H1 (cell line): ENCODE measurements at places on chromosomes 13 and 19. TPM values are rescaled to one million over a fixed set of nuclear protein-coding genes. Genes with fewer than 3 reads are reported as not detected.

DNA sequence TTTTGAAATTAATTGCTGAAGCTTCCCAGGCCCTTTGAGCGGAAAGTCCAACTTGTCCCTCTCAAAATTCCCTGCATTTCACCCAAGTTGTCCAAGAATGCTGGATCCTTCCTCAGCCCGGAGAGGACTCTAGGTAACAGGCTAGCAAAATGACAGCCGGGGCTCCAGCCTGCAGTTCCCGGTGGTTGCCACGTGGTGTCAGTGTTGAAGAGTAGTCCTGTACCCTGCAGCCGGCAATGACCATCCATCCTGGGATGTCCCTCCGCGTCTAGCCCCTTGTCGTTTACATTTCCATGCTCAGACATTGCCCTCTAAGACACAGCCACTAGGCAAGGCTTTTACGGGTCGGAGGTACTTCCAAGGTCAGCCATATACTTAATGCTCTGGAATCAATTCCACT lies 31.4 kb upstream of the MTIF3 start:
- DNase-seq, result peak; percentile 95

- DNase-seq, result no peak
These were observed 1798.8 kb upstream of the PRR20A start for GRCh38 chr13:55341891-55342290.

DNA sequence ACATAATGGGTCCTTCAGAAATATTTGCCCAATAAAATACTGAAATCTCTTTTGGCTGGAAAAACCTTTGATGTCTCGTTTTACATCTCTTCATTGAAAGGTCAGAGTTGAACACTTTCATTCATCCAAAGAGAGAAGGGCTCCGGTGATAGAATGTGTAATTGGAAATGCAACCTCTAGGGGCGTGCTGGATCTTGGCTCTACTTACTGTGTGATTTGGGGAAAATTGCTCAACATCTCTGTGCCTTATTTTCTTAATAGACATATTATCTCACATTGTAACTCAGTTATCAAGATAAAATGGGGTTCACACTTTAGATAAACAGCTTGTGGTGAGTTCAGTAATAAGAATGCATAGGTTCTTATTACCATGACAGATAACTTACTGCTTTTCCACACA lies 1444.1 kb downstream of the SLITRK5 start:
- no peak for DNase-seq

GRCh38 chr19:47653856-47654255 lies 44.9 kb downstream of the BICRA start:
- no peak for DNase-seq

GRCh38 chr13:44280456-44280855 lies 93.2 kb upstream of the SERP2 start:
- DNase-seq, result no peak

- DNase-seq, result no peak
These were observed 219.0 kb downstream of the KATNAL1 start for GRCh38 chr13:30088312-30088855.

DNA sequence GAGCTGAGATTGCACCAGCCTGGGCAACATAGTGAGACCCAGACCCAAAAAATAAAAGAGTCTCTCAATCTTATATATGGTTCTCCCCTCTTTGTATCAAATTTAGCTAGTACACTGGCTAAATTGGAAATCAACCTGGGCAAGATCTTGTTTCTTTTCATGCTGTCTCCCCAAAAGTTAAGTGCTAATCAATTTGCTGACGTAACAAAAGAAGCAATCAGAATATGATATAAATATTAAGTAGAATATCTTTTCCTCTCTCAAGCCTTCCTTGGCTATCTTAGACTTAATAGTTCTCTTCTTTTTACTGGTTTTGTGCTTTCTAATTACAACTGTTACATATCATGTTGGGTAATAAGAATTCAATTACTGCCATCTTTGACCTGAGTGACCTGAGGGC lies 258.9 kb downstream of the KCNRG start:
- DNase-seq, result no peak

GRCh38 chr13:110850840-110851239 lies 64.0 kb downstream of the ANKRD10 start:
- DNase-seq, result no peak

GRCh38 chr19:45175515-45176345 lies 2.3 kb downstream of the TRAPPC6A start:
- DNase-seq, result no peak

DNA sequence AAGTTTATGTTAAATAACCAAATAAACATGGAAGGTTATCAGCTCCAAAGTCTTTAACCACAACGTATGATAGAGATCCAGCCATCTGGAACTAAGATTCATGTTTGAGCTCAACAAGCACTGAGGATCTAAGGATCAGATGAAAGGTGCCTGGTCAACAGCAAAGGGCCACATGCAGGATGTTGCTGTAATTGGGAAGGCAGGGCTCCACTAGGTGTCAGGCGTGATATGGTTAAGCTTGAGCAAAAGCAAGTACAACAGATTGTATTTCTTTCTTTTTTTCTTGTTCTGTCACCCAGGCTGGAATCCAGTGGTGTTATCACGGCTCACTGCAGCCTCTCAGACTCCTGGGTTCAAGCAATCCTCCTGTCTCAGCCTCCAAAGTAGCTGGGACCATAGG lies 12.0 kb downstream of the EBPL start:
- no peak for DNase-seq

- DNase-seq, result no peak
These were observed 97.1 kb downstream of the SIPA1L3 start for GRCh38 chr19:38004186-38004520.

- DNase-seq, result no peak
These were observed 109.2 kb downstream of the ESD start for GRCh38 chr13:46687810-46688209.

DNA sequence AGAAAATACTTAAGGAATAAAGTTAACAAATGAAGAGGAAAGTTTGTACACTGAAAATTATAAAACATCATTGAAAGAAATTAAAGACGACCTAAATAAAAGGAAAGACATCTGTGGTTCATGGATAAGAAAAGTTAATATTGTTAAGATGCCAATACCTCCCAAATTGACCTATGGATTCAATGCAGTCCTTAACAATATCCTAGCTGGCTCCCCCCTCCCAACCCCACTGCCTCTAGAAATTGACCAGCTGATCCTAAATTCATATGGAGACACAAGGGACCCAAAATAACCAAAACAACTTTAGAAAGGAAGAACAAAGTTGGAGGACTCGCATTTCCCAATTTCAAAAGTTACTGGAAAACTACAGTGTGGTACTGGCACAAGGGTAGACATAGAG lies 28.3 kb downstream of the ZNF45 start:
- DNase-seq, result no peak

DNA sequence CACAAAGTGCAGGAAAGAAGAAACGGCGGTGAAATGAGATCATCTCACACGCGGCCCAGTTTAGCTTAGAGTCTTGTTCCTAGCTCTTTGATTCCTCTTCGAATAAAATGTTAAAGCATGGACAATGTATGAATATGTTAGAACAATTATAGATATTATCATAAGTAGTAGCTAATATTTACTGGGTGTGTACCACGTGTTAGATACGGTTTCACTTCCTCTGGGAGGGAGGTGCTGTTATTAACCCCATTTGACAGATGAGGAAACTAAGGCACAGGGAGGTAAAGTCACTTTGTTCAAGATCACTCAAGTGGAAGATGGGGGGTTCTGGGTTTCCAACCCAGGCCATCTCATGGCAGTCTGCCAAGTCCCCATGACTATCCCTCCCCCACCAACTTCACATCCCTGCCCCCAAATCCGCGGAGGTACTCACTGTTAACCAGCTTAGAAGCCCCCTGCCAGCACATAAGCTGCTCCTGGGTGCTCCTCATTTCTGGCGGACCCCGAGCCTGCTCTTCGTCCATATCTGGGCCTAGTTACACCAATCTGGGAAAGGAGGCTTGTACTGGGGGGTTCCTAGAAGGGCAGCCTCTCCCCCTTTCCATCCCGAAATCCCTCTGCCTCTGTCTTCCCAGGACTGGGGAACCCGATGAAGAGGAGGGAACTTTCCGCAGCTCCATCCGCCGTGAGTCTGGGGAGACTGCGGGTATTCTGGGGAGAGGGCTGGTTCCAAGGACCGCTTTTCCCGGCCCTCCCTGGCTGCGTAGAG lies 1.0 kb upstream of the FXYD7 start:
- no peak for DNase-seq

DNA sequence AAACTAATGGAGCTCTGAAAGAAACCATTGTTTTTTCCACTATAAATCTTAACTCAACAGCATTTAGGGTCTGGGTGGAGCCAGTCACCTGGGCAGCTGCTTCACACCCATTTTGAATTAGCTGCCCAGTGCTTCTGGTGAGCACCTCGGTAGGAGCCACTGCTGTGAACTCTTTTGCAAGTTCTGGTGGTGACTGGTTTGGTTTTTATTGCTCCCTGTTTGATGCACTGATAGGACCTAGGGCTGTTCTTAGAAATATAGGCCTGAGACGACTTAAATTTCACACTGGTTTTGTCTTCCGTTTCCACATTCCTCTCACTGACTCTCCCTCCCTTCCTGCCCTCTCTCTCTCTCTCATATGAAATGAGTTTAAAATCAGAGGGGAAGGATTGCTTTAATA lies 103.9 kb downstream of the GGACT start:
- DNase-seq, result no peak

- DNase-seq, result no peak
These were observed 53.0 kb downstream of the DPY19L3 start for GRCh38 chr19:32458500-32459123.

DNA sequence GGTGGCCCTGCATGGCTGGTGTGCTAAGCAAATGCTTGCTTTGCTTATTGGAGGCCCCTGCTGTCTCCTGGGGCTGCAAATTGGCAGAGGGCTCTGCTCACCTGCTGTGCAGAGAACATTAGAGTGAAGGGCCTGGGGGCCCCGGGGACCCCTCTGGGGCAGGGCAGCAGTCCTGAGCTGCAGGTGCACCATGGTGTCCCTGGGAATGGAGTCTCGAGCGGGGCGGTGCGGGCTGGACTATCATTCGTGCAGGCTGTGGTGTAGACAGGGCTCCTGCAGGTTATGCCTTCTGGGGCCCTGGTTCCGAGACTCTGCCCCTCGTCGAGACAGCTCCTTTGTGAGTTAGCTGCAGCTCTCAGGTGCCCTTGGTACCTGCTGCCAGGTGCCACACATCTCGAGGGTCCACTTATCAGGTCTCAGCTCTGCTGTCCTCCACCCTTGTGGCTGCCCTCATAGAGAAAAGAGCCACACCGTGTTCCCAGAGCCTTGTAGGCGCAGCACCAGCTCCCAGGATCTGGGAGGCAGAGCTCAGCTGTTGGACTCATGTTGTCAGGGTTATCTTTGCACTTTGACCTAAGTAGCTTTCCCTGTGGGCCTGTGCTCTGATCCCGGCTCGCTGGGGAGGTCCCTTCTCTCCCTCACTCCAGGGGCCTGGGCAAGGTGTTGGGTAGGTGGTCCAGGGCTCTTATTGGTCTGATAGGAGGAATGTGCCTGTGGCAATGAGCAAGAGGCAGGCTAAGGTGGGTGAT lies 58.0 kb upstream of the ZNF536 start:
- no peak for DNase-seq

DNA sequence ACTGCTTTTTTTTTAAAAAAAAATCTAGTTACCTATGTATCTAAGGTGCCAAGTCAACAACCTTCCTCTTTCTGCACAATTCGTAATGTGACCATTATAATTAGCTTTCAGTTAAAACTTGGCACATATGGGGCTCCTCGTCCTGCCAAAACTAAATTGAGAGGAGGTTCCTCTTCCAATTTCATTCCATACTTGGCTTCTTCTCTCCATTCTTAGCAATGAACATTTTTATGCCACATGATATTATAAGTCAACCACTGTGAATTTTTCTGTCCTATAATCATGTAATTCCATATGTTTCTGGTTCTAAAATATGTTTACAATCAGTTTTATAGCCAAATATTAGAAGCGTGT lies 177.0 kb downstream of the DCLK1 start:
- no peak for DNase-seq

GRCh38 chr19:49677901-49678674 lies 1.0 kb downstream of the PRMT1 start:
- peak; percentile 72 for DNase-seq

GRCh38 chr19:56778351-56778750 lies 62.2 kb downstream of the PEG3 start:
- no peak for DNase-seq

GRCh38 chr13:43852923-43853404 lies 26.6 kb downstream of the CCDC122 start:
- no peak for DNase-seq

DNA sequence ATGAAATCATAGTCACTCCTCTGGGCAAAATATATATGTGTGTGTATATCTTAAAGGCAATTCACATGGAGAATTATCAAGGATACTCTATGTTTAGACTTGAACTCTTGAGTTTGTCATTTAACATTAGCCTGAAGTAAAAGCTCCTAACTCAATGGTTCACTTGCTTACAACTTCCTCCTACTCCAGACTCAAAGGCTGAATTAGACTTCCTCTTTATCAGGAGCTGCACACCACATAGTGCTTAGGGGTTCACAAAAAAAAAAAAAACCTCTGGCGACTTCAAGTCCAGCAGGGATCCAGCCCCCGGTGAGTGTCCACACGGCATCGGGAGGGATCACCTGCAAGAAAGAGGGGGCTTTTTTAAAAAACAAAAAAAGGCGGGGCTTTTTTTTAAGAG lies 68.2 kb upstream of the LSM14A start:
- no peak for DNase-seq

DNA sequence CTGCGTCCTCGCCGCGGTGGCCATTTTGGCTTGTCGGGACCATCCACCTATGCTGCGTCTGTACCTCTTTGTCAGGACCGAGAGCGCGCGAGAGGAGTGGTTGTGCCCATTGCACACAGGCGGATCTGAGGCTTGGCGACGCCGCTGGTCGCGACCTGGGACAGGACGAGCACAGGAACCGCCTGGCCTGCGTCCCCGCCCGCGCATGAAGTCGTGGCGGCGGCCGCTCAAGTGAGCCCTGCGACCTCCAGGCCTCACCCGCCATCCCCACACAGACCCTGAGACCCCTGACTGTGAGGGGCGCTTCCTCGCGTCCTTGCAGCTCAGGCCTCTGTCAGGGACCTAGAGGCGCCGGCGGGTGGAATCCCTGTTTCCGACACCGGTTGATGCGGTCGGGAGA lies 16.8 kb downstream of the ZNF586 start:
- no peak for DNase-seq

DNA sequence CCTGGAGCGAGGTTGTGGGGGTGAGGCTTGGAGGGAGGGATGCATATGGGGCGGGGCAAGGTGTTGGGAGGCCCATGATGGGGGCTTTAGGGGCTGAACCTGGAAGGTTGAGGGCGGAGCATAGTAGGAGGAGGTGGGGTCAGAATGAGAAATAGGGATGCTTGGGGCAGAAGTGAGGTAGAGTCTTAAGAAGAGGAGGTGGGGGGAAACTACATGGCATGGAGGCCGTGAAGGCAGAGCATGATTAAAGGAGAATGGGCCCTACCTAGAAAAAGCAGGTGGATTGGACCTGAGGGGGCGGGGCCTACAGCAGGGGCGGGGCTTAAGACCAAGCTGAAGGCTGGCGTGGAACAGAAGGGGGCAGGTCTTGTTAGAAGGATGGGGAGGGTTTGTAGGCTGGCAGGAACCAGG lies 799 bp downstream of the NR1H2 start:
- no peak for DNase-seq

The LHB gene
- not detected in 2 replicates for total RNA-seq

The FCER2 gene
- total RNA-seq, result 0.29 TPM in 1 of 2 replicates, not detected in the other

The ZNF471 gene
- 0.42 and 0.74 TPM in 2 replicates for total RNA-seq

The FOSB gene
- total RNA-seq, result 1.3 and 2.7 TPM in 2 replicates

The ZNF607 gene
- 15.9 and 17.4 TPM in 2 replicates for total RNA-seq

The ZNF579 gene
- total RNA-seq, result 18.9 and 19.0 TPM in 2 replicates

The ERICH6B gene
- not detected in 2 replicates for total RNA-seq

The STOML3 gene
- total RNA-seq, result not detected in 2 replicates

The NANOS3 gene
- not detected in 2 replicates for total RNA-seq

The ZNF723 gene
- total RNA-seq, result not detected in 2 replicates
